Tracheal epithelial cell (primary cell): ENCODE measurements at places on chromosomes 11 and 22. TPM values are rescaled to one million over a fixed set of nuclear protein-coding genes. Genes with fewer than 3 reads are reported as not detected.

GLB1L2 gene
- total RNA-seq: 2.6 and 4.3 TPM in 2 replicates

TNRC6B gene
- total RNA-seq: 6.0 and 8.7 TPM in 2 replicates

C11orf86 gene
- not detected in 2 replicates for total RNA-seq

MFNG gene
- 0.43 and 2.2 TPM in 2 replicates for total RNA-seq

POU2AF2 gene
- not detected in 2 replicates for total RNA-seq

MRGPRX4 gene
- not detected in 2 replicates for total RNA-seq

RFPL1 gene
- not detected in 2 replicates for total RNA-seq
